Activated CD4-positive, alpha-beta memory T cell treated with anti-CD3 and anti-CD28 coated beads for 36 hours (primary cell): ENCODE measurements at places on chromosomes 11 and 22. TPM values are rescaled to one million over a fixed set of nuclear protein-coding genes. Genes with fewer than 3 reads are reported as not detected.

- H3K27ac ChIP-seq, result no peak overlapping the region
- DNase-seq, result no peak
- H3K4me3 ChIP-seq, result no peak overlapping the region
- H3K36me3 ChIP-seq, result peaks cover 20% of the 10 kb centered on the region
- H3K4me1 ChIP-seq, result peaks cover 10% of the 10 kb centered on the region
- H3K27me3 ChIP-seq, result no peaks in the 10 kb centered on the region
Observed at GRCh38 chr11:46051102-46051501, 70.2 kb downstream of the PHF21A start.

DNA sequence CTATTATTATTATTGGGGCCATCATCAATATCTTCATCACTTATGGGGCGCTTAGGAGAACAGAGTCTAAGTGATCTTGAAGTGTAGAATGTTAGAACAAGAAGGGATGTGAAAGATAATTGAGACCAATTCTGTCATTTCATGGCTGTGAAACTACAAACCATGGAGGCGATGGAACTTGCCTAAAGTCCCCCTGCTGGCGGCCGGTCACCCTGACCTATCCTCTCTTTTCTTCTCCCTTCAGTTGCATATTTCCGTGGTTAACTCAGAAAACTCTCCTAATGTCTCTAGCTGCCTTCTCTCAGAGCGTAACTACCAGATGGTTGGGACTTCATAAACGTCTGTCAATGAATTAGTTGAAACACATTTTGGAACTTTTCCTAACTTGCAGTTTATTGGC, 6.6 kb upstream of the OR4B1 start:
- no peak overlapping the region for H3K27ac ChIP-seq
- H3K27me3 ChIP-seq, result peaks cover 3% of the 10 kb centered on the region
- DNase-seq, result no peak
- H3K4me3 ChIP-seq, result no peak overlapping the region

DNA sequence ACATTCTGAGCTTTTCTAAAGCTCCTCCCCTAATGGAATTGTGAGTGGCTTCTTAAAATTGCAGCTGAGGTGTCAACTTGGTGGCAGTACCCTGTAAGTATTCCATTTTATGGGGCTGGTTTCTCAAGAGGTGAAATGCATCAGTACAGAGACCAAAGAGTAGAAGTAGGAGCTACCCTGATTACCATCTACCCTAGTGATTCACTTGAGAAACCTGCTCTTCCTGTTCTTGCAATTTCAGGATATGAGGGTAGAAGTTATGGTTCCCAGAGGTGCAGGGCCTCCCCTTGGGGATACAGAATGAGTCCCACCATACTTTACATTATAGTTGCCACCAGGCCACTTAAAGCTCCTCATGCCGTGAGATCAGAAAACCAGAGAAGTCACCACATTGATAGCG, 944.6 kb downstream of the OPCML start:
- H3K27ac ChIP-seq, result no peak overlapping the region
- H3K4me3 ChIP-seq, result no peak overlapping the region
- H3K36me3 ChIP-seq, result no peaks in the 10 kb centered on the region
- H3K4me1 ChIP-seq, result no peaks in the 10 kb centered on the region
- no peak for DNase-seq

DNA sequence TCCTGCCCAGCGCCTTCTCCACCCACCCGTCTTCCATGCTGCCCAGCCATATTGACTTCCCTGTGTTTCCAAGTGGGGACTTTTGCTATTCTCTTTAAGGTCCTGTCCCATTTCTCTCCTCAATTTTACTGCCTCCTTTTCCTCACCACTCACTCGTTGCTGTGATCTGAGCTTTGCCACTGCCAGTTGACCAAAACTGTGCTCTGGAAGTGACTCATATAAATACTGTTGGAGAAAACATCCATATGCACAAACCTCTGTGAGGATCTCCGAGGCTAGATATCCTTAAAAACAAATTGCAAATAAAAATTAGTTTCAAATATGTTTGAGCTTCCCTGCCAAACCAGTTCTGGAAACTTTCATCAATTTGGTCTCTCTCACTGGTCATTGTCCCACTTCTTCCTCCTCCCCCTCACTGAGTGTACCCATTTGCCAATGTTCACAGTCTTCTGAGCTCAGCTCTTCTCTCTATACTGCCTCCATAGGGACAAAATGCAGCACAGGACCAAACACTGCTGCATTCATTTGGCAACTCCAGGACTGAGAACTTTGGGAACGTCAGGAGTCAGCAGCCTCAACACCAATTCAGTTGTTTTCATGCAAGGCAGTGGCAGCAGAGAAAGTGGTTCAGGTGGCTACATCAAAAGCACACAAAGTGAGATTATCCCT, 34.0 kb upstream of the MMP13 start:
- no peak overlapping the region for H3K27ac ChIP-seq
- peaks cover 11% of the 10 kb centered on the region for H3K27me3 ChIP-seq
- H3K36me3 ChIP-seq, result no peaks in the 10 kb centered on the region
- no peak overlapping the region for H3K4me3 ChIP-seq
- H3K4me1 ChIP-seq, result no peaks in the 10 kb centered on the region

DNA sequence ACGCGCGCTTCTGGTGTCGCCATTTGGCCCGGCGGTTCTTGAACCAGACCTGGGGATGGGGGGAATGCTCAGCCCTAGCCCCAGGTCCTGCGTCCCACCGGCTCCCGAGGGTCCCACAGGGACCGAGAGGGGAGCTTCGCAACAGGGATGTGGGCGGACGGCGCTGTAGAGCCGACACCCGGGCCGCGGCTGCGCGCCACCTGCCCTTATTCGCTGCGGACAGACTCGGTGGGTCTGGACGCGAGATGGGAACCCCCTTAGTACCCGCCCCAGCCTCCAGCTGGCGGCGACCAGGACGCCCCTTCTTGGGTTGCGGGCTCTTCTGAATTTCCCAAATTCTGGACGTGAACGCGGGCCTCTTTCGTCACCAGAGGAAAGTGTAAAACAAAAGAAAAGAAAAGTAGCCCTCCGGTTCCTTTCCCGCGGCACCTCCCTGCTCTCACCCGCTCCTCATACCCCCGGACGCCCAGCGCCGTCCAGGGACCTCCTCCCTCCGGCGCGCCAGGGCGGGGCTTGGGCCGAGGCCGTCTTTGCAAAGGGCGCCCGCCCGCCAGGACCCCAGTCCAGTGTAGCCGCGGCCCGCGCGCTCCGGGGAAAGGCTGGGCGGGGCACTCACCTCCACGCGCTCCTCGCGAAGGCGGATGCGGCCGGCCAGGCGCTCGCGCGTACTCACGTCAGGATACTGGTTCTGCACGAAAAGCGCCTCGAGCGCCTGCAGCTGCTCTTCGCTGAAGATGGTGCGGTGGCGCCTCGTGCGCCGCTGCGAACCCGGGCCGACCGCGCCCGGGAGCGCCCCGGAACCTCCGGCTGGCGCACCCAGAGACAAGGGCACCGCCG, 827 bp downstream of the GSC2 start:
- H3K4me1 ChIP-seq, result peaks cover 11% of the 10 kb centered on the region
- no peaks in the 10 kb centered on the region for H3K36me3 ChIP-seq
- DNase-seq, result peak; percentile 48
- peaks cover 33% of the 10 kb centered on the region for H3K27me3 ChIP-seq

DNA sequence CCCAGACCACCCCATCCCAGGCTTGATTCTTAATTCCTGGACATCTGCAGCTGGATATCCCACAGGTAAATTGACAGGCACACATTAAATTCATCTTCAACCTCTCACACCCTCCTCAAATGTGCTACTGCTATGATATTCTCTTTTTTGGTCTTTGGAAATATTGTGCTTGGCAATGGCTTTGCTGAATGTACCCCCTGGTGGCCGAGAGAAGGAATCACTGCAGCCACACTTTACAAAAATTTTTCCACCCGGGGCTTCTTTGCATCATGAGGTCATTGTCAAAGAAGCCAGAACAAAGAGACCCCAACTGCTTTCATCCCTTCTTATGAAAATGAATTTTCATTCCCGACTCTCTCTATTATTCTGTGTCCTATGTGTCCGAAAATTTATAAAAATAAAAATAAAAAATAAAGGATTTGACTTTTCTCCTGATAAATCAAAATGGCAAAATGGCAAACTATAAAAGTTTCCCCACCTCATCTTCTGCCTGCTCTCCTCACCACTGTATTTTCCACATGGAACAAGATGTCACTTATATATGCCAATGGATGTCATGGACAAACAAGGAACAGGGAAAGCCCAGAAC, 15.0 kb upstream of the CYB5R2 start:
- H3K36me3 ChIP-seq, result no peaks in the 10 kb centered on the region
- DNase-seq, result no peak
- no peak overlapping the region for H3K27ac ChIP-seq
- no peak overlapping the region for H3K4me3 ChIP-seq

DNA sequence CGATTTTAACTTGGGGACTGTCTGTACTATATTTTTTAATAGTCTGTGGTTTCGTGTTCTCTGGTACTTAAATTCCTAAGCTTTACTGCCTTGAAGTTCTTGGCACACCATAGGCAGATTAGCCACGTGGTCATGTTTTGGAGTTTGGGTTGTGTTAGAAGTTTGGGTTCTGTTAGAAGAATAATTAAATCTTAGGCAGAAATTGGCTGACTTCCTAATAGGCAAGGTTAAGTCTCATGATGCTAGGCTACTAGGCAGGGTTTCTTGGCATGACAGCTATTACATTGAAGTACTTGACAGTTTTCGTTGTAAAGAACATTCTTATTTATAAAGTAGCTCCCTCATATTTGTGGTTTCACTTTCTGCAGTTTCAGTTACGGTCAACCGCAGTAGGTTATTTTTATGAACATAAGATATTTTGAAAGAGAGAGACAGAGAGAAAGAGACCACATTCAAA, 30.0 kb upstream of the MMP7 start:
- H3K36me3 ChIP-seq, result no peaks in the 10 kb centered on the region
- no peak overlapping the region for H3K4me3 ChIP-seq
- H3K4me1 ChIP-seq, result peaks cover 39% of the 10 kb centered on the region
- DNase-seq, result no peak

- no peak overlapping the region for H3K4me3 ChIP-seq
- H3K27me3 ChIP-seq, result peaks cover 5% of the 10 kb centered on the region
- DNase-seq, result no peak
- no peaks in the 10 kb centered on the region for H3K4me1 ChIP-seq
- H3K36me3 ChIP-seq, result no peaks in the 10 kb centered on the region
Observed at GRCh38 chr11:74474316-74474715, 7.0 kb upstream of the KCNE3 start.

GRCh38 chr11:76406359-76406758, 25.2 kb downstream of the GVQW3 start:
- no peak for DNase-seq
- H3K36me3 ChIP-seq, result no peaks in the 10 kb centered on the region
- no peak overlapping the region for H3K27ac ChIP-seq
- H3K4me3 ChIP-seq, result no peak overlapping the region
- no peaks in the 10 kb centered on the region for H3K27me3 ChIP-seq

- H3K27ac ChIP-seq, result no peak overlapping the region
- DNase-seq, result no peak
- no peak overlapping the region for H3K4me3 ChIP-seq
- peaks cover 7% of the 10 kb centered on the region for H3K27me3 ChIP-seq
Observed at GRCh38 chr22:46471901-46472721, 65.3 kb downstream of the CELSR1 start.

DNA sequence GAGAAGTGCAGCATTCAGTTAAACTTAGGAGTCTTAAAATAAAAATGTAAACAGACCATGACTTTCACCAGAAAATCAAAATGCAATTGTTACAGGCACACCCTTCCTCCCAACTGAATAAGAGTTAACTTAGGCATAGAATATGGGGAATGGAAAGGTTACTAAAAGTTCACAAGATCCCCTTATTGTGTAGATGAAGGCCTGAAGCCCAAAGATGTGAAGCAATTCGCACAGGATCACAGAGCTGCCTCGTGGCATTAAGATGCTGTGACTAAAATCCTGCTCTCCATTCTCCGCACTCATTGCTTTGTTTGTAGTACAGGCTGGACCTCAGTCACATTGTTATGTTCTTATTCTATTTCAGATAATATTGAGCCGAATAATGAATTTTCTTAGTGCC, 4.0 kb downstream of the MS4A5 start:
- no peaks in the 10 kb centered on the region for H3K36me3 ChIP-seq
- no peak overlapping the region for H3K4me3 ChIP-seq
- H3K27ac ChIP-seq, result no peak overlapping the region

Gene ALKBH8
- 11.2 TPM for total RNA-seq

Gene KCNJ1
- not detected for total RNA-seq

Gene HOATZ
- total RNA-seq, result not detected

Gene RIN1
- 1.6 TPM for total RNA-seq

Gene CDKN1C
- total RNA-seq, result 0.69 TPM

Gene TBX10
- total RNA-seq, result not detected
